ENCODE measurements at places on chromosomes 2 and 18. TPM values are rescaled to one million over a fixed set of nuclear protein-coding genes. Genes with fewer than 3 reads are reported as not detected.

Gene SERPINB12
- total RNA-seq = not detected

Gene GDF7
- 5.4 TPM for total RNA-seq

Gene HOXD10
- total RNA-seq = not detected

Gene MATN3
- 2.0 TPM for total RNA-seq

Gene CCDC74A
- total RNA-seq = 11.5 TPM

Gene TMEM37
- total RNA-seq = 0.68 TPM

Gene NXPH2
- total RNA-seq = 4.3 TPM

Gene ZBTB14
- total RNA-seq = 18.7 TPM

Gene RNU2-63P
- not detected for total RNA-seq

Gene ASAP2
- 48.8 TPM for total RNA-seq

Gene CCDC102B
- total RNA-seq = 20.3 TPM

Gene CRACDL
- total RNA-seq = 161 TPM

Measured in dorsolateral prefrontal cortex (tissue), 122 donors.